ENCODE measurements at places on chromosomes 1 and 21. TPM values are rescaled to one million over a fixed set of nuclear protein-coding genes. Genes with fewer than 3 reads are reported as not detected.

FCER1G gene
- total RNA-seq: not detected

DNA sequence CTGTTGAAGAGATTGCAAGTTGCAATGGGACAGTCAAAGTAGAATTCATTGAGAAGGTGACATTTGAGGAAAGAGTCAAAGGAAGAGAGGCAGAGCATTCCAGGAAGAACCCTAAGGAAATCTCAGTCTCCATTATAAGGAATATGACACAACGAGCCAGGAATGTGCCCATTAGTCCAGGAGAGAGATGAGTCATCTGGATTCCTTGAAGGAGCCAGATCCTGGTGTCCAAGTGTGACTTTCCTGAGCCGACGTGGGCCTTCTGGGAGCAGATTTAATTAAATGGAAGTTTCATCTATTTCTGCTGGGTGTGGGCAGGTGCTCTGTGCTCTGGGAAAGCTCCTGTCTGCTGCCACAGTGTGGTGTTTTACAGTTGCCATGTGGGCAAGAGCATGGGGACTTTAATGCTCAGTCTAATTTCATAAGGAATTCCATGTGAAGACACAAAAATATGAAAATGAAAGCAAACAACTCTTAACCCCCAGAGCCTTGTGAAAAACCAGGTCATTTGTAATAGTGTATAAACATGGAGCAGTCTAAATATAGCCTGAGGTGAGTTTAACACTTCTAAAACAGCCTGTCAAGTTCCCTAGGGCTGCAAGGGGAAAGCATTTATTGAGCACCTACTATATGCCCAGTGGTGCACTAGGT, 111.4 kb upstream of the ARTN start:
- DNase-seq: peak; percentile 92

DNA sequence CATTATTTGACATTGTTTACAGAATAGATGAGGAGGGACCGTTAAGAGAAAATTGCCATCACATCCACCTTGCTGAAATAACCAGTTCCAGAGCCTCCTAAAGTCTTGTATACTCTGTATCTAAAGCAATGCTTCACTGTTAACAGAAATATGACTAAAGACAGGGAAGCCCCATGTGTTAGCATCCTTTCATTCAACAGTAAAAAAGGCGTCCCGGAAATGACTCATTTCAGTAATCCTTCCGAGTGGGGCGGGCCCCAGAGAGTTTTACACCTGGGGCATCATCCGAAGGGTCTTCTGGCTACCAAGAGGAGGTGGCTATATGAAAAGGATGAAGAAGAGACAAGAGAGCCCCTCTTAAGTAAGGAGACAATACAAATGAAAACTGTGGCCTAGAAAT, 227.2 kb downstream of the SLC45A1 start:
- peak; percentile 30 for DNase-seq

S100A5 gene
- total RNA-seq: not detected

- no peak for DNase-seq
Observed at GRCh38 chr1:205129447-205130029, 7.8 kb upstream of the RBBP5 start.

- DNase-seq: no peak
Observed at GRCh38 chr1:45752014-45752413, 1.6 kb upstream of the IPP start.

GRCh38 chr1:18573170-18573569, 57.5 kb upstream of the PAX7 start:
- DNase-seq: no peak

DNA sequence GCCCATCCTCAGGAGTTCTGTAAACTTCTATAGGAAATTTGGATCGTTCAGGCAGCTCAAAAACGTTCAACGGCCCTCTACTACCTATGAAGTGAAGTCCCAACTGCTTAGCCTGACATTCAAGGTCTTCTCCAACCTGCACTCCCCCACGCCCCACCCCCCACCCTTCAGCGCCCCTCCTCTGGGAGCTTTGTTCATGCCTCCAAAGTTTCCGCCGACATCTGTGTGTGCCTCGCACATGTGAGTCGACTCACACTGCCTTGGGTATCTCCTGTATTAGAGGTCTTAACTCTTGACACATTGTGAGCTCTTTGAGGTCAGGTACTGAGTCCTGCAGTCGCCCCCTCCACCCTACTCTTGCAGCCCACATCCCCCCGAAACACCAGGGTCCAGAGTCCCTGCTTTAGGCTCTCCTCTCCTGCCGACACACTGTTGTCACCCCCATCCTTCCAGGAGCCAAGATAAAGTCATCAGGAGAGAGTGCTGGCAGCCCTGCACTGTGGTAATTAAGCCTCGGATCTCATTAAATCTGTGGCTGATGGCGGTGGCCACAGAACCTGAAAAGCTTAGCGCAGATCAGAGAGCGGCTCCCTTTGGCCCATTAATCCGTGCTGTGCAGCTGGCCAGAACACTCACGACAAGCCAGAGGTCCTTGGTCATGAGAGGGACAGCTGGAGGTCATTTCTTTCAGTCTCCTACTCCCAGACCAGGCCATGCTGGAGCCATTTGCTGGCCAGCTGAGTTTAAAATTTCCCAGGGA, 1.4 kb upstream of the PAFAH2 start:
- DNase-seq: no peak

DNA sequence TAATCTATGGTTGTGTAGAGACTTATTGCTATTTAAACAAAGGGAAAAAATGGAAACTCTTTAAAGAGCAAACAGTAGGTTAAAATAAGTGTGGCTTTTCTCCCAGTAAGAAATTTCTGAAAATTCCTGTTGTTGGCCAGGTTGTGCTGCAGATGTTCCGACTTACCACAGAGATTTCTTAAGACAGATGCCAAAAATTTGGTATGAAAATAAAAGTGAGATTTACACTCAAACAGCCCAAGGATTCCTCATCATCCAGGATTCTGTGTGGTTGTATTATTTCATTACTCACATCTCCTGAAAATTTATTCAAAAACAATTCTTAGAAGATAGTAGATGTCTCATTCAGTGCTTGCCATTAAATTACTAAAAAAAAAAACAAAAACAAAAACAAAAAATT, 296.7 kb upstream of the PTBP2 start:
- DNase-seq: no peak

GRCh38 chr1:22639286-22639685, 2.9 kb downstream of the C1QA start:
- DNase-seq: peak; percentile 32

DNA sequence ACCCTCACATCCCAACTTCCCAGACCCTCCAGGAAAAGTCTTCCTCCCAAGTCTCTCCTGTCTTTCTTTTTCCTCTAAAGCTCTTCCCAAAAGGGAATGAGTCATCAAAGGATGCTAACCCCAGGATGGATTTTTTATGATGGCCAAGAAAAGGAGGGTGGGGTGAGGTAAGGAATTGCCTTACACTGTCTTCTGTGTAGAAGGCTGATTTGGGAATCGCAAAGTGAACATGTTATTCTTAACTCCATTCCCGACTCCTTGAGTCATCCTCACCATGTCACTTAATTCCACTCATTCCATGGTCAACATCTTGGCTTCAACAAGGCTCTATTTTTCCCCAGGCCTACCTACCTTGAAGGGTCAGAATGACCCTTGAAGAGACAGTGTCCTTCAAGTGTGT, 44.0 kb downstream of the TBX15 start:
- DNase-seq: no peak

- DNase-seq: peak; percentile 27
Observed at GRCh38 chr21:31660591-31660990, 1.1 kb downstream of the SOD1 start.

- peak; percentile 5 for DNase-seq
Observed at GRCh38 chr1:159598196-159598595, 10.6 kb downstream of the APCS start.

SSR2 gene
- total RNA-seq: 342 TPM

GRCh38 chr1:6483017-6483760, 8.3 kb downstream of the PLEKHG5 start:
- DNase-seq: no peak

DNA sequence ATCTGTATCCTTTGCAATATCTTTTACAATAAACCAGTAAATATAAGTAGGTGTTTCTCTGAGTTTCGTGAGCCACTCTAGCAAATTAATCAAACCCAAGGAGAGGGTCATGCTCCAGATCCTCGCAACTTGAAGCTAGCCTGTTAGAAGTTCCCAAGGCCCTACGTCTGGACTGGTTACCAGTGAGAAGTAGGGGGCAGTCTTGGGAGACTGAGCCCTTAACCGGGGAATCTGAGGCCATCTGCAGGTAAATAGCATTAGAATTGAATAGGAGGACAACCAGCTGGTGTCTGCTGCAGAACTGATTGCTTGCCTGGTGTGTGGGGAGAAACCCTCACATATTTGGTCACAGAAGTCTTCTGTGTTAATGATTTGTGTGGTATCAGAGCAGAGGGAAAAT, 190.5 kb downstream of the RYR2 start:
- DNase-seq: no peak

TENT5C gene
- 0.79 TPM for total RNA-seq

DNA sequence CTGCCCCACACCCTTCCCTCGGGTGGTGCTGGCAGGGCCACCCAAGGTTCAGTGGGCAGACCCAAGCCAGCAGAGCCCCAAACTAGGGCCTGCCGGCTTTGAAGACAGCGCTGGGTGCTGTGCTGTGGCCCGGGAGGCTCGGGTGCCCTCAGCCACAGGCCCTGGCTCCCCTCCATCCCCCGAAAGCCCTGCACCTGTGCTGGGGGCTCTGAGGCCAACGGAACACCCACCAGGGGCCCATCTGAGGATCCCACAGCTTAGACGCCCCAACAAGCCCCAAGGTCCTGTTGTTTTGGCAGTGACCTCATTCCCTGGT, 8.6 kb downstream of the ITGB2 start:
- no peak for DNase-seq

GRCh38 chr1:77673716-77674355, 8.6 kb downstream of the ZZZ3 start:
- no peak for DNase-seq

DDX20 gene
- total RNA-seq: 11.3 TPM

DNA sequence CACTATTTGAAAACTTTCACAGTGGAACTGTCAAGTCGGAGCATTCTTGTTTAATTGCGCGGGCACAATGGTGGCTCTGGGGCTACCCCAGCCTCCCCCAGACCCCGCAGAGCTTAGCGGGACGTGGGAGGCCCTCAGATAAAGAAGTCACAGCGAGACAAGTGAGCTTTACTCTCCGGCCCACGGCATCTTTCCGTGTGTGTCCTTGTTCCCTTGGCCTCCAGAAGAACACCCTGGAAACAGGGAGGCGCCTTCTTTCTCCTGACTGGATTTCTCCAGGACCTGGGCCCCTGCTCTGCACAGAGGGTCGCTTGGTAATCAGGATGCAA, 382.8 kb downstream of the RRAGC start:
- DNase-seq: no peak

DNA sequence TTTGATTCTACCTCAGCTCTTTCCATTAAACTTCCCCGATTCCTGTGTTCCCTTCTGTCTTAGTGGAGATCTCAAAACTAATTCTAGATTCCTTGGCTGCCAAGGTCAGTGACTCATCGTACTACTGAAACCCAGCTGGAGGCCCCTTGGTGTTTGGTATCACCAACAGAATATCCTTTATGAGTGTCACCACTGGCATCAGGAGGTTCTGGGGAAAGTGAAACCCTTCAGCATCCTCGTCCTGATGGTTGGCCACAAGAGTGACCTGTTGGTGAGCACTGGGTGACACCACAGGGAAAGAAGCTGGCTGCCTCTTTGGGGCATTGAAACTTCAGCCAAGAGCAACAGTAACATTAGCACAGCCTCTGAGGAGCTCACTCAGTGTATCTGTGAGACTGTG, 9.6 kb downstream of the RAB42 start:
- DNase-seq: peak; percentile 76

LMO4 gene
- 13.5 TPM for total RNA-seq

DNA sequence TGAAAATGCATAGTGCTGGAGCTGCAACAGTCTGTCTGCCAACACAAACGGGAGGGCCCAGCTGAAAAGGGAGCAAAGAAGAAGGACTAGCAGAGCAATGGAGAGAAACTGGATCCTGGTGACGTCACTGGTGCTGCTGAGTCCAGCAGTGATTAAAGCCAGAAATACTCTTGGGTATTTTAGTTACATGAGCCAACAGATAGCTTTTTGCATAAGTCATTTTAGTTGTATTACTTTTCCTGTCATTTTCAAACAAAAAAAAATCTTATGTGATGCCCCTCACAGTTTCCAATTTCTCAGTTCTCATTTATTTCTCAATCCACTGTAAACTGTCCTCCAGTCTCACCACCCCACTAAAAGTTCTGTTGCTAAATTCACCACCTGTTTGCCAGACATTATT, 38.7 kb upstream of the NEK7 start:
- DNase-seq: peak; percentile 29

- no peak for DNase-seq
Observed at GRCh38 chr1:222283147-222283768, 264.6 kb downstream of the HHIPL2 start.

GRCh38 chr1:220755309-220755708, 7.2 kb downstream of the MTARC2 start:
- no peak for DNase-seq

DNA sequence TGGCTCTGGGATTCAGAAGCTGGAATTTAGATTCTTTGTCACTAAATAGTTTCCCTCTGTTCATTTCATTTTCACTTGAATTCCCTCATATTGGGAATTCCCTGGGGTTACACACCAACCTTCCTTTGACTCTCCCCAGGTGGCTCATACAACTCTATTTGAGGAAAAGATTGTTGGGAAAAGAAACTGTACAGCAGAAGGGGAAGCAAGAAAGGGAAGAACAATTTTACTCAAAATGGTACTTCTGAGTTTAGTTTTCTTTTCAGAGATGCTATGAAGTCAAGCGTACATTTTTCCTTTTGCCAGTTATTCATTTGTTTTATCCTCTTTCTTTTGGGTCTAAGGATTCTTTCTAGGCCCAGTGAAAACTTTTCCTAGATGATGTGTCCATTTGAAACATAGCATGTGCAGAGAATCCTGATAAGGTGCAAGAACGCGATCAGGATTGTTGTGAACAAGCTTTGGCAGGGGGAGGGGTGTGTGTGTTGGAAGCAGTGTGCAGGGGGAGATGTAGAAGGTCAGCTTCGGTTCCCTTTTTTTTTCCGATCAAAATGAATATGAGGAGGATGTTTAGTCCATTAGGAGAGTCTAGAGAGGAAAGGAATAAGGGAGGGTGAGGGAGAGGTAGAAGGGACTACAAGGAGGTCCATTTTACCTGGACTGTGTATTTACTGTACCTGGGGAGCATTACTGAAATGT, 26.8 kb upstream of the CD1D start:
- DNase-seq: no peak

DNAI4 gene
- 6.0 TPM for total RNA-seq

FAAH gene
- 1.6 TPM for total RNA-seq

- DNase-seq: no peak
Observed at GRCh38 chr1:26844424-26845196, 18.1 kb downstream of the ZDHHC18 start.

FAM177B gene
- total RNA-seq: not detected

- no peak for DNase-seq
Observed at GRCh38 chr1:98490099-98490498, 171.4 kb upstream of the SNX7 start.

DNA sequence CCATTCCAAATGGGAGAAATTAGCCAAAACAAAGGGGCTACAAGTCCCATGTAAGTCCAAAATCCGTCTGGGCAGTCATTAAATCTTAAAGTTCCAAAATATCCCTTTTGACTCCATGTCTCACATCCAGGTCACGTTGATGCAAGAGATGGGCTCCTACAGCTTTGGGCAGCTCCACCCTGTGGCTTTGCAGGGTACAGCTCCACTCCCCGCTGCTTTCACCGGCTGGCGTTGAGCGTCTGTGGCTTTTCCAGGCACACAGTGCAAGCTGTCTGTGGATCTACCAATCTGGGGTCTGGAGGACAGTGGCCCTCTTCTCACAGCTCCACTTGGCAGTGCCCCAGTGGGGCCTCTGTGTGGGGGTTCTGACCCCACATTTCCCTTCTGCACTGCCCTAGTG, 130.2 kb downstream of the TPR start:
- DNase-seq: peak; percentile 13

GRCh38 chr1:54296666-54297065, 96.7 kb downstream of the MRPL37 start:
- no peak for DNase-seq

GRCh38 chr1:27430903-27431600, 38.6 kb downstream of the GPR3 start:
- DNase-seq: peak; percentile 17
